Stimulated activated CD4-positive, alpha-beta T cell treated with anti-CD3 and anti-CD28 coated beads, Interleukin-1b, Interleukin-23, amount 100 ng/mL, for 1 hour (primary cell): ENCODE measurements at places on chromosomes 1 and 21.

- no peak for DNase-seq
These were observed 77.1 kb downstream of the PBX1 start for GRCh38 chr1:164635803-164636731.

DNA sequence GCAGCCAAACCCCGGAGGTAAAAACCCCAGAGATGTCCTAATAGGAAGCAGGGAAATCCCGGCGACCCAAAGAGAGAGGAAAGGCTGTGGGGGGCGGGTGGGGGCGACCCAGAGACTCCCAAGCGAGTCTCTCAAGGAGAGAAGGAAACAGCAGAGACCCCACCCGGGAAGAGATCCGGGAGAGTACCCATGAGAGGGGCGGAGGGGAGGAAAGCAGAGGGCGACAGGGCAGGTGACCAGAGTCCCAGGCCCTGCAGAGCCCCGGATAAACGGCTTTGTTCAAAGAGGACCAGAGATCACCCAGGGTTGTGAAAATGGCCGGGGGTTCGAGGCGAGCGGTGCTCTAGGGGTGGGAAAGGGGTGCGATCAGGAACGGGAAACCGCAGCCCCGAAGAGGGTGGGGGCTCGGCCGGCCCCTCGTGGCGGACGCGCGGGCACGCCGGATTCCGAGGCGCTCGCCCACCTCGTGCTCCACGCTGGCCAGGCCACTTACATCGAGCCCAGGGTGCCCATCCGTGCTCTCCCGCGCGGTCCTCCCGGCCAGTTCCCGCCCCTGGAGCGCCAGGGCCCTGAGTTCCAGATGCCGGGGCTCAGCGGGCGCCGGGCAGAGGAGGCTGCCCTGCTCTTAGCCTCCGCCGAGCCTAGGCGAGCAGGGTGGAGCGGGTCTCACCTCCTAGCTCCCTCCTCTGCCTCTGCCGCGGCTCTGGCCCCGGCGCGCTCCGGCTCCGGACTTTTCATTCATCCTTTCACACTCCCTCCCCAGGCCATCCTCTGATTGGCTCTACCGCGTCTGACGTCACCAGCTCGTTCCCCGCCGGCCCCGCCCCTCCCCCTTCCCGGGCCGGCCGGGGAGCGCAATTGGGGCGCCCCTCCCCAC, 52.3 kb downstream of the RHBG start:
- DNase-seq, result peak; percentile 13

DNA sequence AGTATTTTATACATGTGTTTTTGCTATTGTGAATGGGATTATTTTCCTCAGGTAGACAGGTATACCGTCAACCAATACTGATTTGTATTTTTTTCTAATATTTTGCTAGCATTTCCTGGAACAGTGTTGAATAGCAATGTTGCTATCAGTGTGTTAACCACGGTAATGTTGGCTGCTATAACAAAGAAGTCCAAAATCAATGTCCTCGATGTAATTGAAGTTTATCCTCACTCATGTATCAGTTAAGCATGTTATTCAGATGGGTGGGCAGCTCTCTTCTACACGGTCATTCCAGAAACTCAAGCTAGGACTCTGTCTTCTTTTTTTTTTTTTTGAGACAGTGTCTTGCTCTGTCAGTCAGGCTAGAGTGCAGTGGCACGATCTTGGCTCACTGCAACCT, 24.3 kb downstream of the DOP1B start:
- no peak for DNase-seq

- no peak for DNase-seq
These were observed 20.4 kb upstream of the TMEM52 start for GRCh38 chr1:1939296-1940122.

GRCh38 chr1:119438761-119439160, 23.8 kb downstream of the HSD3B2 start:
- no peak for DNase-seq

GRCh38 chr1:156488566-156489165, 11.9 kb downstream of the MEF2D start:
- no peak for DNase-seq

GRCh38 chr1:21323091-21323490, 32.8 kb upstream of the ECE1 start:
- DNase-seq, result no peak

- no peak for DNase-seq
These were observed 168.6 kb upstream of the CAMK1G start for GRCh38 chr1:209414803-209415329.

- no peak for DNase-seq
These were observed 2.5 kb downstream of the TMEM63A start for GRCh38 chr1:225879521-225880221.

DNA sequence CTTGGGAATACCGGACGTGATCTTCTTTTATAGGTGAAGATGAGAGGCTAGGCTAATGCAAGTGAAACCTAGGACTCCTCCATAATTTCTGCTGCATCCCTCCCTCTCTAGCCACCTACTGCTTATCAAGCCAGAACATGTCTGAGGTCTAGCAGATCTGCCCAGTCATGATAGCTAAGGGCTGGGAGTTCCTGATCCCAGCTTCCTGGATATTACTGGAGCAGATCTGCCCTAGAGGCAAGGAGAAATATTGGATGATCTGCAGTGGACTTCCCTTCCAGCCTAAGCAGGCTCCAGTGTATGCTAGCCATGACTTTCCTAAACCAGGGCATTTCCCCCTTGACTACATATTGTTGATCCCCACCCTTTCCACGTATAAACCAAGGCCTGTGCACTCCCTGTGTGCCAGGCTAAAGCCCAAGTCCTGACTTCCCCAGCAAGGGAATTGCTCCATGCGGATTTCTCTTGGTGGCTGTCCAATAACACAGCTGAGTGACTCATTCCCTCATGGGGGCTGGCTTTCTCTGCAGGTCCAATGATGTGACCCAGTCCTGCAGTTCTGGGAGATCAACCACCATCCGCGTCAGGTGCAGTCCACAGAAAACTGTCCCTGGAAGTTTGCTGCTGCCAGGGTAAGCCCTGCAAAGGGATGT, 15.5 kb upstream of the SARS1 start:
- DNase-seq, result no peak

DNA sequence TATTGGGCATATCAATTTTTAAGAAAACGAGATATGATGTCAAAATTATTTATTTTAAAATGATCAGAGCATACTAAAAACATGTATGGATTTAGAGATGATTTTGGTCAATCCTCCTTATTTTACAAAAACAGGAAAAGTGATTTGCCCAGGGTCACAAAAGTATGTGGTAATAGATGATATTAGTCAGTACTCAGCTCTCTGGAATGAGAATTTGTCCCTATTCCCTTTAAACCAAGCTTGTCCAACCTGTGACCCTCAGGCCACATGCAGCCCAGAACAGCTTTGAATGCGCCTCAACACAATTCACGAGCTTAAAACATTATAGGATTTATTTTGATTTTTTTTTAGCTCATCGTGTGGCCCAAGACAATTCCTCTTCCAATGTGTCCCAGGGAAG, 104.7 kb downstream of the AKT3 start:
- no peak for DNase-seq

- no peak for DNase-seq
These were observed 52.4 kb downstream of the SLC45A1 start for GRCh38 chr1:8370046-8370881.

DNA sequence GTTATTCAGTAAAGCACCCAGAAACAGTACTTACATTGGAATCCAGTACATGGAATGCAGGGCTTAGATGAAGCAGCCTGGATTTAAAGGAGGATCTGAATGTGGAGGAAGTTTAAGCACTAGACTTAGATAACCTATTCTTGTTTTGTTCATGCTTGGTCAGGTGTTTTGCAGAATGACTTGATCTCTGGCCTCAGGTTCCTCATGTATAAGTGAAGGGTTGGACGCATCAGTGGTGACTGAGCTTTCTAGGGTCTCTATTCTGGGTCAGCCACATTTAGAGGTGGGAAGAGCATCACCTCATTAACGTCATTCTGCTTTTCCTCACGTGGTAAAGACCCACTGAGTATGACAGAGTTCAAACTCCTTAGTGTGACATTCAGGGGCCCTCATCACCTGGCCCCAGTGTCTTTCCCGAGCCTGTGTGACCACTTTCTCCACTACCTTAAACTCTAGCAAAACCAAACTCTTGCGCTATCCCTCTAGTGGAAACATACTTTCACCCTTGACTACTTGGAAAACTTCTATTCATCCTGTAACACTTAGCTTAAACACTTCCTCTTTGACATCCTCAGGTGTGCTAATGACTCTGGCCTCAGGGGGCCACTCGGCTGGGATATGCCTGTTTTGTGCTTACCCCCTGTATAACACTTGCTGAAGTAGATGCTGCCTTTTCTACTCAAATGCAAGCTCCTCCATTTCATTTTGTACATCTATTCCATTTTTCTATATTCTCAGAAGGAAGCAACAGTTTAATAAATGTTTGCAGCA, 871 bp upstream of the ERICH3 start:
- DNase-seq, result no peak

- DNase-seq, result no peak
These were observed 56.9 kb downstream of the TRABD2B start for GRCh38 chr1:47940326-47940725.

DNA sequence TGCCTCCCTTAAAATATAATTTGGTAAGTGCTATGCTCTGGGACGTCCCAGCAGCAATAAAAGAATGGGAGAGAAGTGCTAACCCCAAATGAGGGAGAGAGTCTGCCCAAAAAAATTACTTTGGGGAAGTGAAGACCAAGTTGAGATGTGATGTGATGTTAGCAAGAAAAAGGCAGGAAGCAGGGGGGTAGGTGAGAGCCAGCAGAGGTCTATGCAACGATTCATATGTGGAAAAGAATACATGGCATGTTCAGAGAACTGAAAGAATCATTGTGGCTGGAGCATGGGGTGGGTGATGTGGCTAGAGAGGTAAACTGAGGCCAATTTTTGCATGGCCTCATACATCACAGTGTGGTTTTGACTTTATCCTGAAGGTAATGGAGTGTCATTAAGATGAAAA, 5.6 kb upstream of the CTPS1 start:
- no peak for DNase-seq

DNA sequence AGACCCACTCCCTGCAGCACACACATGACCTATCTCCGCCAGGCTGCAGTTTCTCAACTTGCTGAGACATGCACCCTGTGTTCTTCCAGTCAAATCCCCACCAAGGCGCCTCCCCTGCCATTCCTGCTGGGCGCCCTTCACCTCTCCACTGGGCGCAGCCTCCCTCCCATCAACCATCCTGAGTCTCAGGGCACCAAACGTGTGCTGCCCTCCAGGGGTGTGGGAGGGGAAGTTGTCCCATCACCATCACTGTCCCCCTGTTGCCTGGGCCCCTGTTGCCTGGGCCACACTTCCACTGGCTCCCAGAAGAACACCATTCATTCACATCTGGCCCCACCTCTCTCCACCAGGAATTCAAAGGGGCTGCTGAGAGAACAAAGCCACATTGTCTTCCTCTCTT, 44.9 kb upstream of the EFHD2 start:
- no peak for DNase-seq

- no peak for DNase-seq
These were observed 72.3 kb downstream of the EVA1C start for GRCh38 chr21:32484706-32485380.

DNA sequence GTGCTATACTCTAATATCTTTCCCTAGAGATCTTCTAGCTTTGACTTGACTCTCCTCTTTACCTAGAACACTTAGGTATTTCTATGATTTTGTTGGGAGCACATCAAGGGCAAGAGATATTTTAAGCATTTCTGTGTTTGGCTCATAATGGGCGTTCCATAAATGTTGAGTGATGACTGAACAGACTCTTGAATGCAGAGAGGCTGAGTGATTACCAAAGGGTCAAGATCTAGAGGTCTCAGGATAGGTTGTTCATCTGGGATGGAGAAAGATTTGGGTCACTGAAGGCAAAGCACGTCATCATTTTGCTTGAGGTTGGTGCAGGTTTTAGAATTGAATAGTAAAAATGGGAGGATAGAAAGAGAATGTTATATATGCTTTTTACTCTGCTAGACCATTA, 705.4 kb upstream of the B3GALT2 start:
- DNase-seq, result no peak

- DNase-seq, result no peak
These were observed 28.0 kb downstream of the DENND2D start for GRCh38 chr1:111172463-111172862.
